ENCODE measurements at places on chromosomes 3 and 15.

DNA sequence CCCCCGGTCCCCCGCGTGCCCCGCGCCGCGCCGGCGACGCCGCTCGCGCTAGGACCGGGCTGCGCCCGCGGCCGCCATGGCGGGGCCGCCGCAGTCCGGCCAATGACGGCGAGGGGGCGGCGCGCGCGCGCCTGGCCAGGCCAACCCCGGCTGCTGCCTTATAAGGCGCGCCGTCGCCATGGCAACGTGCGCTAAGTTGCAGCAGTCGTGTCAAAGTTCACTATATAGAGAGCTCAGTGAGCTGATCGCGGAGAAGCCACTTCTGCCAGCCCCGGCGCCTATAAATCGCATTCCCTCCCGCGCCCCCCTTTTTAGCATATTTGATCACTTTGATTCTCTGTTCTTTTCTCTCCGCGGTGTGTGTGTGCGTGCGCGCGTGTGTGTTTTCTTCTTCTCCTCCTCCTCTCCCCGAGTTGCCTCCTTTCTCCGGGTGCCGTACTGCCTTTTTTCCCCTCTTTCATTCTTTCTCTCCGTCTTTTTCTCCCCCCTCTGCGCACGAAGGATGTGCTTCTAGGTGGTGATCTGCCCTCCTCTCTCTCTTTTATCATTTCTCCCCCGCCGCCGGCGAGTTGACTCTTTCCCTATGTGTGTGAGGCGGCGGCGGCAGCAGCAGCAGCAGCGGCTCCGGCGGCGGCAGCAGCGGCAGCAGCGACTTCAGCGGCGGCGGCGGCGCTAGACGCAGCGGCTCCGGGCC is at the start of gene NR2F2:
Gene NR2F2, plus strand, starts transcription at position 251 of the 694 bp plus-strand sequence. CDS start 1,406 bp downstream, outside the sequence.
- DNase-seq = peak; percentile 98

DNA sequence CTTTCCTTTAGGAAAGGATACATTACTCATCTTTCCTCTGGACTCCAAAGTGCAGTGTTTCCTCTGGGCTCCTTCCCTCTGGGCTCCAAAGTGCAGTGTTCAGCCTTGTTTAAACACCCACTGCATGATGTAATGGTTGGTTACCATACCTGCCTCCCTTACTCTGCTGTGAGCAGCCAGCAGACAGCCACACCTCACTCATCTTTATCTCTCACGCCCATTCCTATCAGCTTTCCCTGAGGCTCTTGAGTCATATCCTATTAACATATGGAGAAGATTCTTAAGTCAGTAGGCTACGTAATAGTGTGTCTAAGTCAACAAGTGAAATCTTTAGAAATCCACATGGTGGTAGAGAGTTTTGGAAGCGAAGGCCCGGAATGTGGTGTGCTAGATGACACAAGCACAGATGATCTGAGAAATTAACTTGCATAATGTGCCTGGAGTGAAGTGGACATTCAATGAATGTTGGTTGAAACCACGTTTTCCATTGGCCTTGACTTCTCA is 97.2 kb upstream of the CTNNB1 start:
- DNase-seq = no peak

DNA sequence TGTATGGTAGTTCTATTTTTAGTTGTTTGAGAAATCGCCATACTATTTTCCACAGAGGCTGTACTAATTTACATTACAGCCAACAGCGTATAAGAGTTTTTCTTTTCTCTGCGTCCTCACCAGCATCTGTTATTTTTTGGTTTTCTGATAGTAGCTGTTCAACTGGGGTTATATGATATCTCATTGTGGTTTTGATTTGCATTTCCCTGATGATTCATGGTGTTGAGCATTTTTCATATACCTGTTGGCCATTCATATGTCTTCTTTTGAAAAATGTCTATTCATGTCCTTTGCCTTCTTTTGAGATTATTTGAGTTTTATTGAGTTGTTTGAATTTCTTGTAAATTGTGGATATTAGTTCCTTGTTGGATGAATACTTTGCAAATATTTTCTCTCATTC is 114.6 kb downstream of the LRRK1 start:
- no peak for DNase-seq

DNA sequence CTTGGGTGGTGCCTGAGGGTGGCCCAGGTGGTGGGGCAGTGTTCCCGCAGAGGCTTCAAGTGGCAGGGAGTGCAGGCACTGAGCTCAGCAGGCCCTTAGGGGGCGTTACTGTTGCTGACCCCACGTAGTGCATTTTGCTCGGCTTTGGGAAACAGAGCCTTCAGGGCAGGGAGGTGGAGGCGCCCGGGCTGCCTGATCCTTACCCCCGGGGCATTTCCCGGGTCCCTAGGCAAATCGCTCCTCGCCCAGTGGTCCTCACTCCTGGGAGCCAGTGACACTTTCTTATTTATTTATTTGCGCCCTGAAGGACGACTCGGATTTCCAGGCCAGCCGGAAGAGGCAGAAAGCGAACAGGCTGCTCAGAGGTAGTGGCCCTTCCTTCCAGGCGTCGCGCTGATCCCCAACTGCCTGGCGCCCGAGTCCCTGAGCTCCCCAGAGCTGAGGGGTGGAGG is 10.1 kb upstream of the FOXB1 start:
- no peak for DNase-seq

- DNase-seq = peak; percentile 82
These were observed 163.8 kb upstream of the CDIN1 start for GRCh38 chr15:36415643-36416042.

GRCh38 chr15:99511866-99512661 is 53.7 kb upstream of the MEF2A start:
- no peak for DNase-seq

- DNase-seq = no peak
These were observed 82.7 kb downstream of the TMEM39A start for GRCh38 chr3:119380697-119381096.
